ENCODE measurements at places on chromosomes 2 and 18.

DNA sequence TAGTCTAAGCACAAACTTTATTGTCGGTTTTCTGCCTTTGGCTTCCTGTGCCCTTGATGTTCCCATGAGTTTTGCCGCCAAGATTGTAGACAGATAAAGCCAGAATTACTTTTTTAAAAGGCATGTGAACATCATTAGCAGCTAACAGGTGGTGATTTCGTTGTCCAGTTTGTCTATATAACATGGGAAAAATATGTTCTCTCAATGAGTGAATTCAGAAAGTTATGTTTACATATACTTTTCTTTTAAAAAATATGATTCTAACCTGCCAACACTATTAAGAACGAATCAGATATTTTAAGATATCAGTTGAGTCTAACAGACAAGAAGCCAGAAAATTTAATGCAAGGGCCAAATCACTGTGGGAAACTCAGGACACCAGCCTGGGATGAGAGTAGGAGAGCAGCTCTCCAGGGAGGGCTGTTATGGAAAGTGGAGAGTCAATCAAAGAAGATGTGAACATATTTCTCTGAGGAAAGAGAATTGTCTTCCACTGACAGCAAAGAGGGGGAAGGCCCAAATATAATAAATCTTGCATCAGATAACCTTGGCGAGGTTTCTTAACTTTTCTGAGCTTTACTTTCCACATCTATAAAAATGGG is 311.3 kb downstream of the ARHGAP15 start:
- DNase-seq = no peak

GRCh38 chr2:74777161-74777900 is 56.6 kb upstream of the HK2 start:
- no peak for DNase-seq

DNA sequence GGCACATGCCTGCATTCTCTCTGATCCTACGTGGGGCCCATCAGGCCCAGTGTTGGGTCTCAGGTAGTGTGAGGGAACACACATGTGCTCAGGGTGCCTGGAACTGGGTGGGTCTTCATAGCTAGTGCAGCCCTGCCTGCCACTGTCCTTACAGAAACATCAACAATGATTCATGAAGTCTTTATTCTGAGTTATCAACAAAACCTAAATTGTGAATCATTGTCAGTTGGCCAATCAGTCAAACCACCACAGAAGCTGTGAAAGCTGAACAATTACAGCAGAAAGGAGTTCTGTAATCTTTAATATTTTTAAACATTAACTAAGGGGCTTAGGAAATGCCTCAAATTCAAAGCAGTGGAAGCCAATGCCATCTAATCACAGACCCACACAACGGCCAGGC is 82.8 kb upstream of the ZNF521 start:
- DNase-seq = no peak

GRCh38 chr2:30675758-30676157 is 131.5 kb downstream of the CAPN13 start:
- no peak for DNase-seq
